ENCODE measurements at places on chromosomes 11 and 22.

GRCh38 chr22:43502306-43502874 is 90.6 kb downstream of the MPPED1 start:
- DNase-seq, result no peak

DNA sequence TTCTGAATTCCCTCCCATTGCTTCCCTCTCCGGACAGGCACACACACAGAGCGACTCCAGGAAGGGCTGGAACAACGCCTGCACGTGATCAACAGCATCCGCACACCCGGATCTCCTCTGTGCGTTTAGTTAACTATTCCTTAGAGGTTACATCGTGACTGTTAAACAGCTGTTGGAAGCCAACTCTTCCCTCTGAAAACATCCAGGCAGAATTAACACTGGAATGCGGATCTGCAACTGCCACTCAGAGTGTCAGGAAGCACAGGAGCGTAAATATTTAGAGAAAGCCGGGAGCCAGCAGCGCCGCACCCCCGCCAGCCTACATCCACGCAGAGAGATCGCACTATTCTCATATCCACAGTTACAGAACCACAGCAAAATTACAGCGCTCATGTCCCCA is 46.2 kb downstream of the SHANK2 start:
- no peak for DNase-seq

GRCh38 chr11:57162179-57162898 is 19.4 kb upstream of the LRRC55 start:
- no peak for DNase-seq

- no peak for DNase-seq
Observed at GRCh38 chr11:10181811-10182210, 112.2 kb downstream of the SBF2 start.

GRCh38 chr11:83895516-83895915 is 609.3 kb upstream of the CCDC90B start:
- DNase-seq, result no peak

GRCh38 chr11:95269036-95269819 is 38.2 kb upstream of the SESN3 start:
- DNase-seq, result no peak

GRCh38 chr22:35835998-35836691 is 118.5 kb downstream of the APOL5 start:
- DNase-seq, result no peak

GRCh38 chr11:122487669-122488068 is 167.9 kb upstream of the UBASH3B start:
- DNase-seq, result no peak

GRCh38 chr11:114087025-114087424 is 27.5 kb downstream of the ZBTB16 start:
- no peak for DNase-seq

DNA sequence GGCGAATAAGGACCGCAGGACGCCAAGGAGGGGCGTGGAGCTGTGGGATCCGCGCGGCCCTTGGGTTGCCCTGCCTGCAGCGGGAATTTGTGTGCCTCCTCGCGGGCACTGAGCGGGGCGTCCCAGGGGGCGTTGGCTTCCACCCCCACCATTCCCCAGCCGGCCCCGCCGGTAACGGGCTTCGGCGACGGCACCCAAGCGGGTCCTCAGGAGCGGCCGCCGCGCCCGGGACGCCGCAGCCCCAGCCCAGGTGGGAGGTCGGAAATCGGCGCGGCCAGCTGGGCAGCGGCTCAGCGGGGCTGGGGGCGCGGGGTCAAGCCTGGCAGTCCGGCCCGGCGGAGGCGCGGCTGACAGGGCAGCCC is 320 bp downstream of the CLTCL1 start:
- no peak for DNase-seq

GRCh38 chr11:413120-414081 is 1.4 kb downstream of the SIGIRR start:
- DNase-seq, result no peak

DNA sequence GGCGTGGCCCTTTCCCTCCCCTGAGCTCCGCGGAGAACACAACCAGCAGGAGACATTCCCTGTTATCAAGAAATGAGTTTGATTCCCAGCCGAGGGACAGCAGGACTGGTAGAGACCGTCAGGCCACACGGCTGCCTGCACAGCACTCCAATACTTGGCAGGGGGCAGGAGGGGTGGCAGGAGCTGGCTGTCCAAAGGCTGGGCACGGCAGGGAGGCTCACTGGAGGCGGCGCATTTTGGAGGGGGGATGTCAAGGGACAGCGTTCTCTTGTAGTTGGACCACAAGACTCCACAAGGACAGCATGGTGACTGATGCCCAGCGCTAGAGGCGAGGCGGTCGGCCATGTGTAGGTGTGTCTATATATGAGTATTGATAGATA is 66.7 kb upstream of the A4GALT start:
- no peak for DNase-seq

DNA sequence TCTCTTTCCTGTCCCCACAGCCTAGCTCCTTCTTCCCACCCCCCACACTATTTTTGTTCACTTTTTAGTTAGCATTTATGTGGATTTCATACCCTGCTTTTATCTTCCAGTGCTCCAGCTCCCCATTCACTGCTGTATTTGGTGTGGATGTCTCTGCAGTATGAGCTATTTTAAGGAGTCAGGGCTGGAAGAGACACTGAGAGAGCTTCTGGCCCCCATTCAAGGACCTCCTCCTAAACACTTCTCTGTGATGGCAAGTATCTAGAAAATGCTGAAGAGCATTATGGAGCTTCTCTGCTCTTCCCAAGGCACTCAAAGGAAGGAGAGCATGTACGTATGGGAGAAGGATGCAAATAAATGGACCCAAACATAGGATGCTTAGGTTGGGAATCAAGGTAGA is 79.5 kb downstream of the RAB30 start:
- DNase-seq, result no peak

GRCh38 chr11:126607374-126607773 is 251.9 kb downstream of the ST3GAL4 start:
- DNase-seq, result no peak

GRCh38 chr11:117862019-117862725 is 14.3 kb downstream of the FXYD6 start:
- no peak for DNase-seq

- no peak for DNase-seq
Observed at GRCh38 chr11:128865490-128865889, 1.6 kb downstream of the KCNJ1 start.

- no peak for DNase-seq
Observed at GRCh38 chr11:106840947-106841346, 177.3 kb downstream of the GUCY1A2 start.

- no peak for DNase-seq
Observed at GRCh38 chr22:30868663-30869385, 99.8 kb downstream of the MORC2 start.

DNA sequence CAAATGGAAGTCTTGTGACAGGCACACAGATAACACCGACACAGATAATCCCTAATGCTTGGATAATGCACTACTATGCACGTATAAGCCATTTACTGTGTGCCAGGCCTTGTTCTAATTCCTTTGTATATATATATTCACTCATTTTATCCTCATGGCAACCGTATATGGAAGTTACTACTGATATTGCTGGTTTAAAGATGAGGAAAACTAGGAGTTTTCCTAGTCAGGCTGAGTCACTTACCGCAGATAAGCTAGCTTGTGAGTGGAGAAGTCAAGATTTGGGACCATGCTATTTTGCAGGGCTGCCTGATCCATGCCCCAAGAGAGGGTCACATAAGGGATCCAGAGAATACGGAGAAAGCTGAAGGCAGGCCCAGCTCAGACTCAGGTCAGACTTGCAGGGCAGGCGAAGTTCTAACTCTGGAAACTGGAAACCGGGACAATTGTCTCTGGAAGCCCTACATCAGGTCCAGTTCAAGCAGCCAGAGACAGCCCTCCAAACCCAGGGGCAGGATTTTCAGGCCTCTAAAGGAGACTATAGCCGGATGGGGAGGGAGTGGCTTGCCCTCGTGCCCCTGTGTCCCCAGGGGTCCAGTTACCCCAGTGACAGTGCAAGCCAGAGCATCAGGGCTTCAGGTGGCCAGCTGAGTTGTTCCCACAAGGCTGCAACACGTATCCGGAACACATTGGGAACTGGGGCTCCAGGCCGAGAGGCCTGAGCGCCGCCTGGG is 534.8 kb downstream of the INSC start:
- no peak for DNase-seq

GRCh38 chr11:63843041-63843440 is 4.1 kb downstream of the MARK2 start:
- no peak for DNase-seq

DNA sequence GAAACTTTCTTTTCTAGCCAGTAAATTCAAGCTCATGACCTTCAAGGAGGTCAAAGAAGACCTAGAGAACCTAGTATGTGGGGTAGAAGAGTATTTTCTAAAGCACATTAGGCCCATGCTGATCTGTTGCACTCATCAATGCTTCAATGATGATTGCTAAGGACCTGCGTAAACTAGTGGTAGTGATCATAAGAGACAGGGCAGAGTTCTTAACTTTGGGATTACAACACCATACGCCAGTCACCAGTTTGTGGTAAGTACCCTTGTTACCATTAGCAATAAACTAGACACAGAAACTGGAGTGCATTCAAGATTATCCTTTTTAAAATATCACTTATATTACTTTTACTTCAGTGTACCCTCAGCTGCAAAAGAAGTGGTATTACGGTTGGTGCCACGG is 490.3 kb downstream of the BUD13 start:
- DNase-seq, result no peak

- DNase-seq, result no peak
Observed at GRCh38 chr11:42657169-42657568, 654.6 kb upstream of the API5 start.

- DNase-seq, result no peak
Observed at GRCh38 chr11:69074375-69075140, 25.8 kb downstream of the TPCN2 start.

DNA sequence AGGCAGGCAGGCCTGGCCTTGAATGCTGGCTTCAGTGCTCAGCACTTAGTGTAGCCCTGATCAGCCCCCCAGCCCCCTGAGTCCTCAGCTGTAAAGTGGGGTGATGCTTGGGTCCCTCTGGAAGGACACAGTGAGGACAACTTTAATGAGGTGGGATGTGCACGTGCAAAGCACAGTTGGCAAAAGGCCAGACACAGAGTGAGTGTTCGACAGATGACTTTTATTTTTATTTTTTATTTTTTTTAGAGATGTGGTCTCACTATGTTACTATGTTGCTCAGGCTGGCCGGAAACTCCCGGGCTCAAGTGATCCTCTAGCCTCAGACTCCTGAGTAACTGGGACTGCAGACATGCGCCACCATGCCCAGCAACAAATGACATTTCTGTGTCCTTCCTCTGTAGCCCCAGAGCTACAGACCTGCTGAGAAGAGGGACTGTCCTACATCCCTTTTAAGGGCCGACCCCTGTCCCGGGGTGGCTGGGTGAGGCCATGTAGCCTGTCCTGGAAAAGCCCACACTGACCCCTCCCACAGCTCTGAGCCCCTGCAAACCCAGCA is 6.9 kb upstream of the C11orf96 start:
- no peak for DNase-seq

GRCh38 chr22:24304062-24304675 is 33.5 kb downstream of the SPECC1L start:
- DNase-seq, result no peak

- DNase-seq, result no peak
Observed at GRCh38 chr11:17694494-17695110, 24.8 kb upstream of the MYOD1 start.

DNA sequence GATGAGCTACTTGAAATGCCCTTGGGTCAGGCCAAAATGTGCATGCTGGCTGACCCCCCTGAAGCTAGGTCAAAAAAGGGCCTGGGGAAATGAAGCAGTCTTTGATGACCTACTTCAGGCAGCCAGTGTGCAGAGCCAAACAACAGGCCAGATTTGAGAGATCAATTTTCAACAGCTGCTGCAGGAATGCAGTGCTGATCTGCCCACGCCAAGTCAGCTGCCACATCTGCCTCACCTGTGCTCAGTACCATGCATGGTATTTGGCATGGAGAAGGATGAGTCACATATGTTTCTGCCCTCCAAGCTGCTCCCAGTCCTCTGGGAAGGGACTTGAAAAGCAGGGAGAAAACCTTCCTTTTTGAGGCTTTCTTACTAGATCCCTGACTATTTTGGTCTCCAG is 35.8 kb downstream of the MTNR1B start:
- DNase-seq, result no peak

DNA sequence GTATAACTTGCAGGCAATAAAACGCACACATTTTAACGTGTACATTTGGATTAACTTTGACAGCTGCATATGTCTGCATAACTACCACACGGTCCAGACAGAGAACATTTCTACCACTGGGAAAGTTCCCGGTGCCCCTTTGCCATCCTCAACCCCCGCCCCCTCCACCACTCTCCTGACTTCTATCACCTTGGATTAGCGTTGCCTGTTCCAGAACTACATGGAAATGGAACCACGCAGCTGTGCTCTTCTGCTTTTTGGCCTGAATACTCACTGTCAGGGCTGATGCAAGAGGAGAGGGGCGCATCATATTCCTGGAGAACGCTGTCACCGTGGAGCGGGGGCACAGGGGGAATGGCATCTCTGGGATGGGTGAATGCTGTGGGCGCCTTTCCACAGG is 62.1 kb downstream of the LRP5 start:
- no peak for DNase-seq

DNA sequence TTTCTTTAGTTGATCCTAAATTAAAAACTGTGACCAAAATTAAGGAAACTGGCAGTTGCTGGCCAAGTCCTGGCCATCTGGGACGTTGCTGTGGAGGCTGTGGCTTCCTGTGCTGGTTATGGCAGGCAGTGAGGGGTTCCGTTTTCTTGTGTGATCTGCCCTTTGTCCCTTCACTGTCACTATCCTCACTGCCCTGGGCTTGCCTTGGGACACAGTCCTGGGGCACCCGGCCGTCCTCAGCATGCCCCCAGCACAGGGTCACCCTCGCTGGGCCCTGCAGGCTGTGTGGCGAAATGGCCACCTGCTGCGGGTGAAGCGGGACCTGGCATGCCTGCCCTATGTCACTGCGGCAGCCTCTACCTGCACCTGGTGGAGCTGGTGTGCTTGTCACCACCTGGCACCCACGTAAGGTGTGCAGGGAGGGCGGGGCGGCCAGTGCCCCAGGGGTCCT is 52.5 kb upstream of the SLC22A12 start:
- no peak for DNase-seq

DNA sequence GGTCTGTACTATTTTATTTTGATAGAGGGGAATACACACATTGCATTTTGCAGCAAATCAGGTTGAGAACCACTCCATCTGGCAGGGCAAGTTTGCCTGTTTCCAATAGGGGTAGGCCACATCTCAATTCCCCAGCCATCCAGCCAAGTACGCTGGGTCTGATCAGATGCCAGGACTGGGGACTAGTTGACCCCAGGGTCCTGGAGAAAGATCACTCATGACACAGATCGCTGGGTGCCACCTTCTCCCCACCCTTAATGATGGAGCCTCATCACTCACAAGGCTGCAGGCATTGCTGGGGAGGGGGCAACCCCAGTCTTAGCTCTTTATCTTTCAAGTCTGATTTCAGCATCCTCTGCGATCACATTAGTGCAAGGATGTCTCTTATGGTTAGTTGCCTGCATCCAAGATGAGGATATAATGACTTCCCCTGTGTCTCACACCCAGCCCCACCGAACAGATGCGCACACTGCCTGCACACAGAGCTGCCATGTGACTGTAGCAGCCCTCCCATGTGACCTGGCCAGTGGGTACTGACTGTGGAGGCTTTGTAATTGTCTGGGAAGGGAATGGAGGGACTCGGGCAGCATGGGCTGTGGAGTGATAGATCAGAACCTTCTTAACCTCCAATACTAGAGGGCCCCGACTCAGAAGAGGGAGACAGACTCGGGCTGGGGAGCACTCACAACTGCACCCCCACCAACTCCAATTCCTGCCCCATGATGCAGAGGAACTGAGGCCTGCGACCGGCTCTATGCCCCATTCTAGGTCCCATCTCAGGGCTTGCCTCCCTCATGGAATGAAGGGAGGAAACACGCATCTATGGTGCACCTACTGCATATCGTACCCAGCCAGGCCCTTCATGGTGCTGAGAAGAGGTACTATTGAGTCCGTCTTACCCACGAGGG is 155.8 kb downstream of the DSCAML1 start:
- no peak for DNase-seq

Data from stimulated activated CD4-positive, alpha-beta T cell treated with anti-CD3 and anti-CD28 coated beads, Interleukin-15, amount 100 ng/mL, for 1 hour (primary cell).